Vagina (tissue), 2 donors: ENCODE measurements at places on chromosomes 12 and 14. TPM values are rescaled to one million over a fixed set of nuclear protein-coding genes. Genes with fewer than 3 reads are reported as not detected.

The GLIPR1L1 gene
- total RNA-seq, result not detected

The IFI27 gene
- total RNA-seq, result 209 TPM

The POC1B gene
- total RNA-seq, result 18.9 TPM

The NRIP2 gene
- 1.2 TPM for total RNA-seq

The DPPA3 gene
- not detected for total RNA-seq

The RBM25 gene
- total RNA-seq, result 58.2 TPM
